NCI-H2029 treated with DMSO at 0.1 percent for 48 hours (cell line): ENCODE measurements at places on chromosomes 6 and 20.

DNA sequence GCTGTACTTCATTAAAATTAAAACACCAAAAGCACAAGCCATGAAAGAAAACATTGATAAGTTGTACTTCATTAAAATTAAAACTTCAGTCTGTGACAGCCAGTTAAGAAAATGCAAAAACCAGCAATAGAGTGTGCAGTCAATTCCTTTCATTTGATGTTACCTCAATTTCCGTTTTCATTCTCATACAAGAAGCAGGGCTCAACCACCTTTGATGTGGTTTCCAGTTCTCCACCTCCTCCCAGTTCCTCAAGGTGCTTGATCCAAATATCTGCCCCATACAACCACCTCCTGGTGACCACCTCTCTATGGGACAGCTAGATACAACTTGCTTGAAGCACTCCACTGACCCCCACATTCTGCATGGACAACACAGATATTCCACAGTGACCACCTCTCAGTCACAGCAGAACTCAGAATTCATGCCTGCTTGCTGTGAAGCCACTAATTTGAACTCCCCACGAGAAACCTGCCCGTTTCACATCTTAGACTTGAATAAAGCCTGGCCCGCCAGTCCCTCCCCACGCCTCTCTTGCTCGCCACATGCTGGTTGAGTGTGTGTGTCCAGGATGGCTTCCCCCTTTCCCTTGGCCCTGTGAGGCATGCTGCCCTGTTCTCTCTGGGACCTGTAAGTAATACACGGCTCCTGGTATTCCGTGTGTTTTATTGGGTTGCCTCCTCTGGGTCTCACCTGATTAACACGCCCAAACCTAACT lies 66.1 kb downstream of the FAM50B start:
- no peak for DNase-seq

GRCh38 chr20:12824328-12825225 lies 184.2 kb upstream of the SPTLC3 start:
- DNase-seq, result no peak

- DNase-seq, result no peak
These were observed 109.5 kb upstream of the SSTR4 start for GRCh38 chr20:22925613-22925983.

- no peak for DNase-seq
These were observed 21.6 kb downstream of the TPX2 start for GRCh38 chr20:31760519-31761240.

- DNase-seq, result no peak
These were observed 10.1 kb upstream of the SSR1 start for GRCh38 chr6:7323074-7323473.

- no peak for DNase-seq
These were observed 60.4 kb upstream of the AKAP12 start for GRCh38 chr6:151179321-151179720.

DNA sequence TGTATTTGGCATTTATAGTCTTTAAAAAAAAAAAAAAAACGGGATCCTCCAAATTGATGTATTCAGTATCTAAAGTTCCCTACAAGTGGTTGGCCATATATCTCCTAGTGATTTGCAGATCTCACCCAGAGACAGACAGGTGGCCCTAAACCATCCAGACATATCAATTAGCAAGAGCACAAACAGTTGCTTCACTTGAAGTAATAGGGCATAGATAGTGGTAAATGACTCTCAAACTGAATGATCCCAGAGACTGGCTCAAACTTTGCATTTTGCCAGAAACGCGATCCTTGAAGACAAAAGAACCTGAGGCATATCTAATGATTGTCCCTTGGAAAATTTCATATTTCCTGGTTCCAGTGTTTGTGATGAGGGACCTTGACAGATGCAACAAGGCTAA lies 54.6 kb downstream of the HMGCLL1 start:
- DNase-seq, result no peak

DNA sequence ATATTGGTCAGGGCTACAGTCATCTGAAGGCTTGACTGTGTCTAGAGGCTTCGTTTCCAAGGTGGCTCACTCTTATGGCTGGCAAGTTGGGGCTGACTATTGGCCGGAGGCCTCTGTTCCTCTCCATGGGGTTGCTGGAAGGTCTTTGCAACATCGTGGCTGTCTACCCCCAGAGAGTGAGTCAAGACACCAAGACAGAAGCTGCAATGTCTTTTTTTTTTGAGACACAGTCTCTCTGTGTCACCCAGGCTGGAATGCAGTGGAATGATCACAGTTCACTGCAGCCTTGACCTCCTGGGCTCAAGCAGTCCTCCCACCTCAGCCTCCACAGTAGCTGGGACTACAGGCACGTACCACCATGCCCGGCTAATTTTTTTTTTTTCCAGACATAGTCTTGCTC lies 29.4 kb upstream of the KIF3B start:
- DNase-seq, result no peak

- no peak for DNase-seq
These were observed 558.2 kb upstream of the CITED2 start for GRCh38 chr6:139932671-139933070.

DNA sequence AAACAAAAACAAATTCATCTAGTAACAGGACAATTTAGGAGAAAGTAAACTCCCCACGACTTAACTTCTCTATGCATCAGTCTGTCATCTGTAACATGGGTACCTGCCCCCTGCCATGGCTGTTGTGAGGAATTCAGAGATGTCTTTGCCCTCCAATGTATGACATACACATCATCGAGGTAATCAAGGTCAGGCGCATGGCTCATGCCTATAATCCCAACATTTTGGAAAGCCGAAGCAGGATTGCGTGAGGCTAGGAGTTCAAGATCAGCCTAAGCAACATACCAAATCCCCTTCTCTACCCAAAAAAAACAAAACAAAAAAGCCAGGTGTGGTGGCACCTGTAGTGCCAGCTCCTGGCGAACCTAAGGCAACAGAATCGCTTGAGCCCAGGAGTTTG lies 9.0 kb downstream of the EEF1A1 start:
- DNase-seq, result no peak

GRCh38 chr20:17896771-17897369 lies 71.7 kb downstream of the SNX5 start:
- no peak for DNase-seq

GRCh38 chr6:111024681-111025080 lies 42.8 kb downstream of the RPF2 start:
- DNase-seq, result no peak

GRCh38 chr20:16864069-16864468 lies 115.9 kb downstream of the OTOR start:
- no peak for DNase-seq

DNA sequence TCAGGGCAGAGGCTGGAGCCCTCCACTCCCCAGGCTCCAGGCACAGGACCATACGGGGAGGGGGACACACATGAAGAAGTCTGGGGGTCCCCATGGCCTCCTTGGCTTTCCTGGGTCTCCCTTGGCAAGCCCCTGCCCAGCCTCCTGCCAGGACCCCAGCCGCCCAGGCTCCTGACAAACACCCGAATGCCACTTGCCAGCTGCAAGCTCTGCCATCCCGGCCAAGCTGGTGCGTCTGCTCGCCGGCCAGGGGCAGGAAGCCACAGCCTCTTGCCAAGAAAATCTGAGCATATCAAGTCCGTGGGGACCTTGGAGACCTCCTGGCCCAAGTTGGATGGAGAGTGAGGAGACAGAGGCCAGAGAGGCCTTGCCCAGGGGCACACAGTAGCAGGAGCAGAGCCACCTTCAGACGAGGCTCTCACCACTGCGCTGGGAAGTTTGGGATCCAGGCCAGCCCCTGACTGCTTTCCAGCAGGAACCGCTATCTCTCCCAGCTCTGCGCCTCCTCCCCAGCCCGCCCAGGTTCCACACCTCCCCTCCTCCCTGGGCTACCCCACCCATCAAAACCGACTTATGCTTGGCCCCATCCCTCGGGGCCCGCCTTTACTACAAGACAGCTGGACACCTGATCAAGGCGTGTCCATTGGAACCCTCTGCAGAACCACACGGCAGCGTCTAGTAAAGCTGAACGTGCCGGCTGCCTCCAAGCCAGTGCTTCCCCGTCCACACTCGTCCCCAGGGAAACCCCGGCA lies 80.2 kb downstream of the GRM4 start:
- DNase-seq, result peak; percentile 21

DNA sequence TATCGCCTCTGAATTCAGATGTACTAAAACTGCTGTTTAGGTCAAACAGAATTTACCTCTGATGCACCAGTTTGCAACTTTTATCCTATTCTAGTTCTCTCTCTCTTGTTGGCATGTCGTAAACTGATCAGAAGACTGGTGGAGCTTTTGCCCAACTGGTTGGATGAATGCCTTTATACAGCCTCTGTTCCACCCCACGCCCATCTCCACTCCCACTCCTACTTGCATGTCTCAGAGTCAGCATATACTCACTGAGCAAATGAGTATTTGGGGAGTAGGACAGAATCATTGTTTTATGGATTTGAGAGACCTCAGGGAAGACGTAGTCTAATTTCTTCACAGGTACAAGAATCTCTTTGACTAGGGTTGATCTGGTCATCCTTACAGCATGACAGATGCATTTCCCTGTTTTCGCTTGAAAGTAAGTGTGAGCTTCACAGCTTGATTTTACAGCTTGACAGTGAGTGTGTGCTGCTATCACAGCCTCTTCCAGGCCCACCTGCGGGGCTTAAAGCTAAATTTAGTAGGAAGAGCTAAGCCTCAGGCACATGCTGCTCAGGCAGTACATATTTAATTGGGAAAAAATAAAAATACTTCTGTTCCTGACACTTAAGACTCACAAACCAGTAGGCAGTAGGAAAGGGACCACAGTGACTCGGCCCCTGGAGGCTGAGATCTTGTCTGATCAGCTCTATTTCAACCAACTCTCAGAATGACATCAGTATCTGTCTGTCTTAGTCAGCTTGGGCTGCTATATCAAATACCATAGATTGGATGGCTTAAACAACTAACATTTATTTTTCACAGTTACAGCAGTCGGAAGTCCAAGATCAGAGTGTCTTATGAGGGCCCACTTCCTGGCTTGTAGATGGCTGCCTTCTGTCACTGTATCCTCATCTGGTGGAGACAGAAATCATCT lies 30.4 kb downstream of the TRMT6 start:
- no peak for DNase-seq

GRCh38 chr6:157822245-157823000 lies 623 bp upstream of the SNX9 start:
- DNase-seq, result no peak

DNA sequence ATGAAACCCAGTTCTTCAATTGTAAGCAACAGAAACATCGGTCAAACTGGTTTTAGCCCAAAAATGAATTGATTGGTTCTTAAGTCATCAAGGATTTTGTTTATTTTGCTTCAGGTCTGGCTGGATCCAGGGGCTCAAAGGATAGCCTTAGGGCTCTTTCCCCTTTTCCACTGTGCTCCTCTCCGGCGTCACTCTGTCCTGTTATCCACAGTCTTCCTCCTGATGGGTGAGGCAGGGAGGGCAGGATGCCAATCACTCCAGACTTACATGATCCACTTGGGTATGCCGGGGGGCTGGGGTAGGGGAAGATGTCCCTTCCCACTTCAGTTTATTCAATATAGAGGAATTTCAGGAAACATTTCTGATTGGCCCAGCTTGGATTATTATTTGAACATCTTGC lies 40.0 kb downstream of the PLAGL2 start:
- DNase-seq, result no peak

DNA sequence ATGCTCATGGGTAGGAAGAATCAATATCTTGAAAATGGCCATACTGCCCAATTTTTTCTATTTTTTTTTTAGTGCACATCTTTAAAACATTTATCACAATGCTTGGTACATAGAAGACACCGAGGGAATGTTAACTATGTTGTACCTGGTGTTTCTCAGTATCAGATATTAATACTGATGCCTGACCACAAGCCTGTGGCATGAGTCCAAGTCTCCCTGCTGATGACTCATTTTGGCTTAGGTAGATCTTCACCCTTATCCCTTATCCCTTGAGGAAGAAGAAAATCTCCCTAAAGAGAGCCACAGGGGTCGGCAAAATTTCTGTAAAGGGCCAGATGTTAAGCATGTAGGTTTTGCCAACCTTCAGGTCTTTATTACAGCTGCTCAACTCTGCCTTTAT lies 14.5 kb downstream of the CD109 start:
- no peak for DNase-seq

DNA sequence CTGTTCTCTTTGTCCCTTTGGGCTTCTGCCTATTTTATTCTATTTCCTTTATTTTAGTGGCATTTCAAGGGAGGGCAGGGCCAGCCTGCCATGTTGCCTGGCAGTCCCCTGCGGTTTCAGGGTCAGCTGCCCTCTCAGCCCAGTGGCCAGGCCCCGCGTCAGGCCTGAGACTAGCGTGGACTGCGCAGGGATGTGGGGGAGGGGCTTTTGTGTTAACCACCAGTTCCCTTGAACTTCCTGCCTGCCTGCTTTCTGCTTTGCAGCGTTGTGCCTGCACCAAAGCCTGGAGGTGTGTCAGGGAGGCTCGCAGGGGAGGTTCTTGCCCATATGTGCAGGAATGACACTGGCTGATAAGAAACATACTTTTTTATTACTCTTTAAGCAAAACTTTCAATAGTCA lies 157.6 kb downstream of the SLC35B3 start:
- DNase-seq, result no peak

DNA sequence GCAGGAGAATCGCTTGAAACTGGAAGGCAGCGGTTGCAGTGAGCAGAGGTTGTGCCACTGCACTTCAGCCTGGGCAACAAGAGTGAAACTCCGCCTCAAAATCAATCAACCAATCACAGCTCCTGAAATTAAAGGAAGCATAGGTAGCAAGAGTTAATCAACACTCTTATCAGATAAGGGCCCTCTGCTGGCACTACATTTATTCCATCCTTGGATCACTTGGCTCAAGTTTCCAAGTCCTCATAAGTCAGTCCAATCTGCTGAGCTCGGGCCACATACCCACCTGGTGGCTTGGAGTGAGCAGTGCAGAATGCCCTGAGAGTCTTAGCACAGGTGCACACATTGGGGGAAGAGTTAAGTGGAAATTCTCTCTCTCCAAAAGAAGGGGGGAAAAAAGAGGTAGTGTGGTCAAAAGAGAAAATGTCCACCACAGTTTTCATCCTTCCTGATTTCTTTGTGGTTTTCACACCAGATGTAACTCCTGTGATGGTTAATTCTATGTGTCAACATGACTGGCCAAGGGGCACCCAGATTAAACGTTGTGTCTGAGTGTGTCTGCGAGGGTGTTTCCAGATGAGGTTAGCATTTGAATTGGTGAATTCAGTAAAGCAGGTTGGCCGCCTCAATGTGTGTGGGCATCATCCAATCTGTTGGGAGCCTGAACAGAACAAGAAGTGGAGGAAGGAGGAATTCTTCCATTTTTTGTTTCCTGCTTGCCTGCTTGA lies 14.2 kb upstream of the FAM8A1 start:
- peak; percentile 73 for DNase-seq

DNA sequence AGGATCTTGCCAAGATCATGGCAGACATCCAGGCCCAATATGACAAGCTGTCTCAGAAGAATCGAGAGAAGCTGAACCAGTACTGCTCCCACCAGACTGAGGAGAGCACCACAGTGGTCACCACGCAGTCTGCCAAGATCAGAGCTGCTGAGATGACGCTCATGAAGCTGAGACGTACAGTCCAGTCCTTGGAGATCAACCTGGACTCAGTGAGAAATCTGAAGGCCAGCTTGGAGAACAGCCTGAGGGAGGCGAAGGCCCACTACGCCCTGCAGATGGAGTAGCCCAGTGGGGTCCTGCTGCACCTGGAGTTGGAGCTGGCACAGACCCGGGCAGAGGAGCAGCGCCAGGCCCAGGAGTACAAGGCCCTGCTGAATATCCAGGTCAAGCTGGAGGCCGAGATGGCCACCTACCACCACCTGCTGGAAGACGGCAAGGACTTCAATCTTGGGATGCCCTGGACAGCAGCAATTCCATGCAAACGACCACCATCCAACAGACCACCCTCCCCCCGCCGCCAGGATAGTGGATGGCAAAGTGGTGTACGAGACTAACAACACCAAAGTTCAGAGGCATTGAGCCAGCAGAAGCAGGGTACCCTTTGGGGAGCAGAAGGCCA lies 44.7 kb upstream of the GRM4 start:
- DNase-seq, result no peak
